ENCODE measurements at places on chromosomes 1 and 21.

DNA sequence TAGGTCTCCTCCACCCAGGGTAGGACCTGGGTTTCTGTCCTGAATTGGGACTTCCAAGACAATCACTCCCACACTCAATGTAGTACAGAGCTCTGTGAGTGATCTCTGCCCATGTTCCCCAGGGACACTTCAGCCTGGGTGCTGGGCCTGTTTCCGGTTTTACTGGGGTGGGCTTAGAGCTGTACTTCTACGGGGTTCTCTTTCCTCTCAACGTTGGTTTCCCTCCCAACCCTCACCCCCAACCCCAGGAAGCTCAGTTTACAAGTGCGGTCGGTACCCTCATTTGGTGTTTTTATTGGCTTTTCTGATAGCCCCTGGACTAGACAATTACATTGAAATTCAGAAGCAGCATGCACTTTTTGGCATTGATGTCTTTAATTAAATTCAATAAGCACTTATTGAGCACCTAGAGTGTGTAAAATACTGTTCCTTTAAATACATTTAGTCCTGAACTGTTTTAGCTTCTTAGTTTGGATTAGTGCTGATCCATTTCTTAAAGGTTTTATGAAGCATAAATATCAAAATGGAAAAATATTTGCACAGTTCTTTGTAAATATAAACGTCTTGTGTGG, 542 bp upstream of the XPR1 start:
- DNase-seq = no peak

- no peak for DNase-seq
These were observed 14.3 kb downstream of the S100A11 start for GRCh38 chr1:152022474-152022873.

DNA sequence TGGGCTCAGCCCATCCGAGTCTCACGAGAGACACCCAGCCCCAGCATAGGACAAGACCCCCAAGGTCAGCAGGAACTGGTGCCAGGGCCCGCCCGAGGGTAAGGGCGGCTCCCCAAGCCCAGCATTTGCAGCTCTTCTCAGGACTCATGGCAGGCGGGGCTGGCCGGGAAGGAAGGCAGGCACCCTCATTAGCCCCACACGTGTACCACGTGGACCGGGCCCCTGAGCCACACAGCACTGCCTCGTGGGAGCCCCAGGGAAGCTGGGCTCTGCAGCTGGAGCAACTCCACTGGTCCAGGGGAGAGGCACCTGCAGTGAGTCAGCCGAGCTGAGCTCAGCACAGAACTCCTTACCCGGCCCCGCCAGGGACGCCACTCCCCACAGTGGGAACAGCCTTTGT, 97.7 kb upstream of the IFFO2 start:
- no peak for DNase-seq

GRCh38 chr1:147341246-147341645, 98.8 kb downstream of the CHD1L start:
- DNase-seq = no peak

- no peak for DNase-seq
These were observed 32.5 kb upstream of the SLC19A1 start for GRCh38 chr21:45574691-45575090.

DNA sequence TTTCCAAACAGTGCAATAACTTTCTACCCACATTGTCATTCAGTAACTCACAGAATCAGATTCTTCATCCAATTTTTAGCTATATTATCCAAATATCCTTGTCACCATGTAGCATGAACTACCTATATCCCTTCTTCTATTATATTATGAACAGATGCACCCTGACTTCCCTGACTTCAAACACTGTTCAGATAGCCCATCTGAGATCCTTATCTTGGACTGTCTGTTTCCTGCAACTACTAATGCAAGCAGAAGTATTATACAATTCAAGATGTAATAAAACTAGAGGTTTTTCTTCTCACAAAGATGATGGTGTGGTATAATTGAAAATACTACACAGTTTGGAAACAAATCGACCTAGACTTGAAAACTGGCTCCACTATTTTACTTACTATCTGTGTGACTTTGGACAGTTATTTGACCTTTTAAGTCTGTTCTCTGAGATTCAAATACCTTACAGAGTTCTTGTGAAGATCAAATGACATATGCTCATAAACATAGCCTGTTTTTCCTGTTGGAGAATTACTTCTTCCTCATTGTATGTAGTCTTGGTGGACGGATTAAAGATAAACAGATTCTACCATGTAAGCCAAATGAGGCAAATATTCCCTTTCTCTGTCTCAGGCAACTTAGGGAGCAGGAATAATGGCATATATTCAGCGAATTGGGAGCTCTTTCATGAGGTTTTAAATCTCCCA, 407.9 kb upstream of the ZRANB2 start:
- no peak for DNase-seq

DNA sequence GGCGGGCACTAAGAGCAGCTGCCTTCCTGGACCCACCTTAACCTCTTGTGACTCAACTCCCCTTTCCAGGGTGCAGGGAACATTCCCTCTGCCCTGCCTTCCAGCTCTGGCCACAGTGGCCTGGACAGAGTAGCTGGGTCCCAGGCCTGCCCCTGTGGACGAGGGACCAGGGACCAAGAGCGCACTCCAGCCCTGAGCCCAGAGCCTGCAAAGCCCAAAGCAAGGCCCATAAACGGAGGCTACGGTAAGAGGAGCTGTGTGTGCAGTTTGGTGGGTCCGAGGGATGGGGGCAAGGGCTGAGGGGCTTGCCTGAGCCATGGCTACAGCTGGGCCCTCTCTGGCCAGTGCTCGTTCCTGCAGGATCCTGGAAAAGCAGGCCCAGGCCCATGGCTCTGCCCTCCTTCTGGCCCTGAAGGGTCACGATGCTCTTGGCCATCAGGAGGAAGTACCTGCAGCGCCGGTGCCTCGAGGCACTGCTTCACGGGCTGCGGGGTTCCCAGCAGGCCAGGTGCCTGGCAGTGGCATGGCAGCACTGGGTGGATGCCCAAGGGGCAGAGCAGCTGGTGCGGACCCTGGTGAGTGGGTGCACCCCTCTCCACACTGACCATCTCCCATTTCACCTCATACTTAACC, 17.8 kb downstream of the MTHFR start:
- no peak for DNase-seq

- DNase-seq = no peak
These were observed 1051.7 kb downstream of the TTLL7 start for GRCh38 chr1:82947278-82947677.

DNA sequence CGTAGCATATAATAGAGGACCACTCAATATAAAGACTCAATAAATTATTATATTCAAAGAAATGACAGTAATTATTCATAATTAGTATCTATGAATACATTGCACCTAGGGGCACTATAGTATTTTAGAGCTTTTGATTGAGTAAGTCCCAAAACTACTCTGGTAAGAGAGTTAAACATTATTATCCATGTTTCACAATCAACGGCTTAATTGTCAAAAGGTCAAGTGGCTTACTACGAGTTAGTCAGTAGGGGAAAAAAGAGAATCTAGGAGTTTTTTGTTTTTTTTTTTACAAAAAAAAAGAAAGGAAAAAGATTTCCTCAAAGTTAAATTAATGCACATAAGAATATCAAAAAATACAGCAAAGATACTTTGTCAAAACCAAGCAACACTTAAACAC, 20.4 kb upstream of the LAMC1 start:
- peak; percentile 24 for DNase-seq

DNA sequence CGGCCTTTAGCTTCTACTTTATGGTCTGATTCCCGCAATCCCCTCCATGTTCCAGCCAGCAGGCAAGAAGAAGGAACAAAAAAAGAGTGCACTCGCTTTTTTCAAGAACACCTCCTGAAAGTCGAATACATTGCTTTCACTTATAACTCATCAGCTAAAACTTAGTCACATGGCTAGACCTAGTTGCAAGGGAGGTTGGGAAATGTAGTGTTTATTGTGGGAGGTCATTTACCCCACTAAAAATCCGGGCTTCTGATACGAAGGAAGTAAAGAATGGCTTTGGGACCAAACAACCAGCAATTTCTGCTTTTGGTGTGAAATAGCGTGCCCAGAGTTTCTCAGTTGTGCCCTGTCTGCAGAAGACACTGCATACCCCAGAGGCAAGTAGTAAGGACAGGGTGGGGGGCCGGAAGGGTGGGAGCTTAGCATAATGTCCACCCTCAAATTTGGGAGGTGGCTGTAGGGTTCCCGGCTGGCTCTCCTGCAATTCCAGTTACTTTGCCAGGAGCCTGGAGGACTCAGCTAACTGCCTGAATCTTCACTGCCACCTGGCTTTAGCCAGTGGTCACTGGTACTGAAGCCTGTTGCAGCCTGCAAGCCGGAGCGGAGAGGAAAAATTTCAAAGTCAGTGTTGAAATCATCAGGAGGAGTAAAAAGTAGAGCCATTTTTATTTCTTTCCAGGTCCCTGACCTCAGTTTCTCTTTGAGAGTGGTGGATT, 57.7 kb upstream of the F3 start:
- no peak for DNase-seq

GRCh38 chr1:209641832-209642172, 10.4 kb downstream of the LAMB3 start:
- DNase-seq = no peak

GRCh38 chr1:160755911-160756848, 17.1 kb downstream of the SLAMF7 start:
- DNase-seq = no peak

GRCh38 chr1:116558140-116558549, 12.7 kb downstream of the CD58 start:
- DNase-seq = no peak

GRCh38 chr1:183239793-183240525, 53.9 kb downstream of the LAMC2 start:
- no peak for DNase-seq

- no peak for DNase-seq
These were observed 35.5 kb downstream of the ITGB3BP start for GRCh38 chr1:63487336-63488065.

- DNase-seq = no peak
These were observed 161.5 kb downstream of the IER5 start for GRCh38 chr1:181250038-181250437.

DNA sequence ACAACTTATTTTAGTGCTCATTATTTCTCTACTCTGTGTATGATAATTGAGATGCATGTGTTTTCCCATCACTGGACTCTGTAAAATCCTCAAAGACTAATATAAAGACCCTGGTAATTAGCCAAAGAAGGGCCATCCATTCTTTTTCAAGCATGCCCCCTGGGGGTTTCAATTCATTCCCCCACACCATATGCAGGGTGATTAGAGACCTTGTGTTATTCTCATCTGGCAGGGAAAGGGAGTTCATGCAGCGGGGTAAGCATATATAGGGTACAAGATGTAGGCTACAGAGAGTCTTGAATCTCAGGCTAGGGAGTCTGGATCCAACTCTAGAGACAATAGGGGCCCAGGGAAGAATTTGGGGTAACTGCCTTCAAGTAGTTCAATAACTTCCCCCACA, 166.5 kb downstream of the TNR start:
- DNase-seq = no peak

GRCh38 chr1:2060072-2060471, 9.9 kb downstream of the PRKCZ start:
- no peak for DNase-seq

DNA sequence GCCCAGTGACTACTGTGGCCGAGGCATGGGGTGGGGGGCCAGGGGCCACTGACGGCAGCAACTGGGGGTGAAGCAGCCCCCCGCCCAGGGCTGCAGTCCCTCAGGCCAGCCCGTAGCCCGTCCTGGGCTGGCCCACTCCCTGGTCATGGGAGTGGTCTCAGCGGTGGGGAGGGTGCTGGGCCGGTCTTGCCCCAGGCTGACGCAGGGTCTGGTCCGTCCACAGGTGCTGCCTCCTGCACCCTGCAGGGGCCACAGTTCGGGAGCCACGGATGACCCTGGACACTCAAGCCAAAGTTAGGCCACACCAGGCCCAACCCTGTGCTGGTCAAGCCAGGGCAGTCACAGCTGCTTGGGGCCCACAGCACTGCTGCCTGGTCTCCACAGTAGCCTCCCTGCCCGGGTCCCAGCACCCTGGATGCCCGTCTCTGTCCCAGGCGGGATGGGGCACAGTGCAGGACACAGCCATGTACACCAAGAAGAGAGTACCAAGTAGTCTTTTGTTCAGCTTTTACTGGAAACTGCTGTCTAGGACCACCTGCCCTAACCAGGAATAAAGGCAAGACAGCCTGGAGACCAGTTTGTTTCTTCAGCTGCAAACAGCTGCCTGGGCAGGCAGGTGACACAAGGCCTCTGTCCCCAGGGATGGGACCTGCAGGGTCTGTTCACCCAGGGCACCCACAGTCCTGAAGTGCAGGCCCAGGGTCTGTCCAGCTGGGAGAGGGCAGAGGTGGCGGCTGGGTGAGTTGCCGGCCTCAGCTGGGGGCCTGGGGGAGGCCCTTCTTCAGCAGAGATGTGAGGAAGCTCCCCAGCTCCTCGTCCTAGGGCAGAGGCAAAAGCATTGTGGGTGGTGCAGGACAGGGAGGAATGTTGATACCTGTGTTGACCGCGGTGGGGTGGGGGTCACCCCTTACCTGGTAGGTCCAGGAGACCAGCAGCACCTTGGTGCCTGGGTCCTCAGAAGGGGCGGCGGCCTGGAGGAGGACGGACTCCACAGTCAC, 3.0 kb downstream of the PUSL1 start:
- no peak for DNase-seq

DNA sequence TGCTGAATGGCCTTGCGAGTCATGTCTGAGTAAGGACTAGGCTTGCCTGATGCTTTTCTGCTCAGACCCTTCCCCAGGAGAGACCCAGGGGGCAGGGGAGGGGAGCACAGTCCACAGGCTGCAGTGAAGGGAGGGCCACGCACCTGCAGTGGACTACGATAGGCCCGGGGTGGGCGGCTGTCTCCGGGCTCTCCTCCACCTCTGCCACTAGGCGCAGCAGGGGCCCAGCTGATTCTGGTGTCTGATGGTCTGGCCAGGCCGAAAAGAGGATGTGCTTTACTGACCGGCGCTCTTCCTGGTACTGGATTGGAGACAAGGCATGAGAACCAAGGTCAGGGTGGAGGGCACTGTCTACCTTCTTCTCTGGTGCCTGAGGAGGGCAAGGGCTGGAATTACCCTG, 7.9 kb upstream of the ARL8A start:
- DNase-seq = no peak

- DNase-seq = peak; percentile 61
These were observed 9.0 kb downstream of the NPPA start for GRCh38 chr1:11838349-11839272.

GRCh38 chr1:115506924-115507589, 134.7 kb upstream of the VANGL1 start:
- peak; percentile 20 for DNase-seq

GRCh38 chr1:28985427-28985826, 71.1 kb downstream of the EPB41 start:
- DNase-seq = no peak

Data from HAP-1 (cell line).